ENCODE measurements at places on chromosomes 3 and 15. TPM values are rescaled to one million over a fixed set of nuclear protein-coding genes. Genes with fewer than 3 reads are reported as not detected.

DNA sequence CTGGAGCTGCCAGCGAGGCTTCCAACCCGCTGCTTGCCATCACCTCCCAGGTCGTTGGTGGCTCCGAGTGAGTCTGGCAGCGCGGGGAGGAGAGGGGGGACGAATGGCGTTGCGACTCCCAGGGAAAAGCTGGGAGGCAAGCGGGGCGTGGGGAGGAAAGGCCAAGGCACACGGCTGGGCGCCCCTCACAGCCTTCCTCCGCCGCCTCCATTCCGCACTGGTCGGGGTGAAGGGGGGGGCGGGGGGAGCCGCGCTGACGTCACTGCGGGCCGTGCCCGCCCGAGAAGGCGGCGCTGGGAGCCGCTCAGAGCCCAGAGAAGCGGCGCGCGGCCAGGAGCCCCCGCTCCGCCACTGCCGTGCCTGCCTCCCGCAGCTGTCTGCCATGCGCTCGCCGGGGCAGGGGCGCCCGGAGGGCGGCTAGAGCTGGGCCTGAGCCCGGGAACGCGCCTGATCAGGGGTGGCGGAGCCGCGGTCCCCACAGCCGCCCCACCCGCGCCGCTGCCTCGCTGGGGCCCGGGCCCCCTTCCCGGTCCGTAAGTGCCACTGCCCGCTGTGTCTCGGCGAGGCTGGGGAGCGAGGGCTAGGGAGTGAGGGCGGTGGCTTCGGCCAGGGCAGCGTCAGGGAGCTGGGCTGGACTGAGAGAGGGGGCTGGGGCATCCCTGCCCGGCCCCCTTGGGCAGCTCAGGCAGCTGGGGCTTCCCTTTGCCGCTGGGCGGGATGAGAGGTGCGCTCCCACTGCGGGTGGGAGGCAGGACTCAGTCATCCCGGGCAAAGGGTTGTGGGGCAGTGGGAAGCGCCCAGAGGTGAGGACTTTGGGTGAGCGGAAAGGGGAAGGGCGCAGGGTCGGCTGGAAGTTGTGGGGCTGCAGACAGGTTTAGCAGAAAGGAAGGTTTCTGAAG, 27.8 kb upstream of the POLG start:
- no peak for DNase-seq

GRCh38 chr3:38177181-38177580, 11.8 kb downstream of the OXSR1 start:
- DNase-seq, result no peak

DNA sequence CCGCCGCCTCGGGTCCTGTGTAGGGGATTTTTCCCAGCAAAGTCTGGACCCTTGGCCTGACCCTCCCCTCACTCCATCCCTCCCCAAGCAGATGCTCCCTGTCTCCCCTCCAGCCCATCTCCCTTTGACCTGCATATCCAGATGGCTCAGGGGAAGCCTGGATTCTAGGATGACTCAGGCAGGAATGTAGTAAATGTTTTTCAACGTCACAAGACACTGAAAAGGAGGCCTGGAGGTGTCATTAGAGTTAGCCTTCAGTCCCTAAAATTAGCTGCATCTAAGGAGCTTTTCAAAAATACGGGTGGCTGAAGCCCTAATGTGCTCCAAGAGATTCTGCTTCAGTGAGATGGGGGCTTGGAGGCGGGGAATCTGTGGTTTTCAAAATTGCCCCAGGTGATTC, 7.2 kb downstream of the ACAN start:
- peak; percentile 48 for DNase-seq

DNA sequence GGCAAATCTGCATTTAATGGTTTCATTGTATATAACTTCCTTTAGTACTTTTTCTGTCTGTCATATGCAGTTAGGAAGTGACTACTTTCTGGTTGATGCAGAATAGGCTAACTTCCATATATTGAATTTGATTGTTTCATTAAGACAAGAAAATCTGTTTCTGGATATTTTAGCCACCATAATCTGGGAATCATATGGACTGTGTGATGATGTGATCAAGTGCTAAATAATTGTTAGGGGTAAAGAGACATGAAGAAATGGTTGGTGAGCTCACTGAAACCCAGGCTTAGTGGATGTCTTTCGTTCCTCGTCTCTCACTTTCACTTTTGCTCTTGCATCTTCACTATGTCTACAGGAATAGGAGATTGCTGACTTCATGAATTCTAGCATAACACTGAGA, 3.5 kb upstream of the MNS1 start:
- peak; percentile 56 for DNase-seq

- DNase-seq, result no peak
Measured at GRCh38 chr15:79769933-79770759, 126.7 kb downstream of the MTHFS start.

GRCh38 chr3:66037986-66038369, 740 bp downstream of the MAGI1 start:
- no peak for DNase-seq

The LYSMD2 gene
- 16.7 TPM for total RNA-seq

The SV2B gene
- total RNA-seq, result not detected
